ENCODE measurements at places on chromosomes 3 and 15.
A peak's percentile ranks its signal among the peaks of the same experiment; 100 is the strongest.

DNA sequence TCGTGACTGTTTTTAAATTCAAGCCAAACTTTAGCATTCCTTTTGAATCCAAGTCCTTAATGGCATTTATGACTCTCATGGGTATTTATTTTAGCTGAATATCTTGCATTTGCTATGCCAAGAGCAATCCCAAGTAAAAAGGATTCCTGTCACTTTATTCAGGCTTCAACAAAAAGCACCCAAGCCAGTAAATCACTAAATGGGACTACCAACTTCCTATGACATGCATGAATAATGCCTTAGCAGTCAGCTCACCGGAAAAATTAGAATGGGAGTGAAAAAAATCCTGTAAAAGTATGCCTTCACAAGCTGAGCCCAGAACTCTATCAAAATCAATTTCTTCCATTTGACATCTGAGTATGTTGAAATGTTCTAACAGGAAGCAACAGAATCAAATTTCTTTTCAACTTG, 1297.9 kb downstream of the ROBO2 start:
- DNase-seq, result no peak

DNA sequence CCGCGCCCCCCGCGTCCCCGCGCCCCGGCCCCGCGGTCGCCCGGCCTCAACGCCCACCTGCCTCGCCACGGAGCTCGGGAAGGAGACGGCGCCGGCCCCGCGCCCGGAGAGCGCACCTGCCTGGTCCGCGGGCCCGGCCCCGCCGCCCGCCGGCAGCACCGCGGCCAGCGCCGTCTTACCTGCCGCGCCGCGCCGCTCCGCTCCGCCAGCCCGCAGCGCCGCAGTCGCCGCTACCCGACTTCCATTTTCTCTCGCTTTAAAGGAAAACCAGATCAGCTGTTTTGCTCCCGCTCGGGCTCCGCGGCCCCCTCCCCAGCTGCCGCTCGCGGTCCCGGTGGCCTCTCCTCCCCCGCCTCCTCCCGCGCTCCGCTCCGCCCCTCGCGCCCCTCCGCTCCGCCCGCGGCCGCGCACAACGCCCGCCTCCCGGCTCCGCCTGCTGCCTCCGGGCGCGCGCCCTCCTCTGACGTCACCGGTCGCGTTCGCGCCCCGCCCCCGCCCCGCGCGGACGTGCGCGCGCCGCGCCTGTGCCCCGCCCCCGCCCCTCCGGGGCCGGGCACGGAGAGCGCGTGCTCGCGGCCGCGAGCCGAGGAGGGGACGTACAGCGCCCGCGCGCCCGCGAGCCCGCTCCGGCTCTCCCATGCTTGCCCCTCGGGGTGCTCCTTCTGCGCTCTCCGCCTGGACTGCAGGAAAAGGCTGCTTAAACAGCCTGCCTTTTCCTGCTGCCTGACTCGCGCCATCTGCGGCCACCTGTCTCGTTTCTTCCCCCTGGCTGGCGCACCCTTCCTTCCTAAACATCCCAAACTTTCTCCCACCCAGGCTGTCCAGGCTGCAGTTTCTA, 159.8 kb upstream of the CHRNA7 start:
- DNase-seq, result peak; percentile 67

- DNase-seq, result no peak
Measured at GRCh38 chr15:85754989-85755388, 39.7 kb downstream of the KLHL25 start.

DNA sequence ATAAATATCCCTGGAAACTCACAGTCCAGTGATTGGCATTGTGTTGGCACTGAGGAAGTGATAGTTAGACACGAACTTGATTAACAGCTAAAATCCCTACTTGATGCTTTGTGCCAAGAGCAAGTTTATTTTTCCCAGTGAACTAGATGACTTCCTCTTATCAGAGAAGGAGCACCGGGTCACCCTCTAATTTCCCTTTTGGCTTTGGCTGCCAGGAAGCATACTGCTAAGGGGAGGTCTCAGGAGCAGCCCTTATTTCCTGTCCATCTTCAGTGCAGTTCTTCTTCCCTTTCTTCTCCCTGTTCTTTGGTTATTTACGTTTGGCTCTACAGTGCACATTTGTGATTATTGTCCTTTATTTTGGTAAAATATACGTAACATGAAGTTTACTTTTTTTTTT, 13.0 kb downstream of the FBLN2 start:
- DNase-seq, result no peak

DNA sequence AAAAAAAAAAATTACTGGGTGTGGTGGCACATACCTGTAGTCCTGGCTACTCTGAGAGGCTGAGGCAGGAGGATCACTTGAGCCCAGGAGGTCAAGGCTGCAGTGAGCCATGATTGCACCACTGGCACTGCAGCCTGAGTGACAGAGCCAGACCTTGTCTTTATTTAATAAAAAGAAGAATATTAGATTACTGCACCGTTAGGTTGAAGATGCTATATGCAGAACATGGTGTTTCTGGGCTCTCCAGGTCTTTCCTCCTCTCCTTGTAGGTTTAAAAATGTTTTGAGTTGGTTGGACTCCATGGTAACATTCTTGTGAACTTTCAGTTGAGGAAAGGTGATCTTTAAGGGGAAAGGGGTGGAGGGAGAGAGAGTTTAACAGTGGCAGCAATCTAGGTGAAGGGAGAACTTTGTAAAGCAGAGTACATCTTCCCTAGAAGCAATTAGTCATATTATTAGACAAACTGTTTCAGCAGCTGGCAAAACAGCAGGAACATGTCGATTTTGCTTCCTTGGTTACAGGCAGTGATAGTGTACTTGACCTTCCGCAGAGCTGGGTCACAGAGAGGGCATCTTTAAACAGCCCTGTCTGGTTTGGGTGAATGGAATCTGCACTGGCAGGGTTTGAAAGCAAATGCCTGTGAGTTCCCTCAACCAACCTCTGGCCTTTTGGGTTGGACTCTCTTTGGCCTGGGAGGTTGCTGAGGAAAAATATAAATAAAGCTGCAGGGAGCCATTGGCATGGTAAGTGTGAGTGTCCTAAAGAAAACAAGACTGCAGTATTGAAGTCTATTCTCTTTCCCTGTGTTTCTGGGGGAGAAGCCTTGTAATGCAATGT, 42.8 kb downstream of the NR2C2 start:
- no peak for DNase-seq

DNA sequence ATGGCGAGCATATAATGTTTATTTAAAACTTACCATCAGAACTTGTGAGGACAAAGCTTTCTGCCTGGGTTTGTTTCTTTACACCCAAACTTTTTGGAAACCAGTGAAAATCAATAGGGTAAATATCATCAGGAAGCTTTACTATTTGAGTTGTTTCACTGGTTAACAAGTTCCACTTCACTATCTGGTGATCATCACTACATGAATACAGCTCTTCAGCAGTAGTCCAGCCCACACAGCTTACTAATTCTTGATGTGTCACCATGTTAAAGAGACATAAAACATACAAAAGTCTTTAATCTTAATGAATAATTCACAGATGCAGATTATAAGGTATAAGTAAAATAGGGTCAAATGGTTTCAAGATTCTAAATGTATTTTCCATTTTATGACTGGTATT, 17.6 kb downstream of the IFT80 start:
- no peak for DNase-seq

DNA sequence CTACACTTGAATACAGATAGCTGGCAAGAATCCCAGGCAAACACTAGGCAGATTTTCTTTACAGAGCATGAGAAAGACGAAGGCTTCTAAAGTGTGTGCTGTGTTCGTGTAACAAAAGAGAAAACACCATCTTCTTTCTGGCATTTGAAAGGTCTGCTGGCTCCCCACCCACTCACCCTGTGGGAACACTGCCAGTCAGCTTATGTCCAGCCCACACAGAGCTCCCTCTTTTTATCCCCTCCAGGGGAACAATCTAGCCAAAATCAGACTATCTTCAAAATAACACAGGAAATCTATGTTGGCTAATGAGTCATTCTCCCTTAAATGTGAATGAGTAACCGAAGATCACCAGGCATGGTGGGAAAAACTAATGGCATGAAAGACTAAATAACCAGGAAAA, 45.6 kb upstream of the PAQR5 start:
- no peak for DNase-seq

GRCh38 chr15:61871926-61872522, 188.2 kb downstream of the VPS13C start:
- no peak for DNase-seq

DNA sequence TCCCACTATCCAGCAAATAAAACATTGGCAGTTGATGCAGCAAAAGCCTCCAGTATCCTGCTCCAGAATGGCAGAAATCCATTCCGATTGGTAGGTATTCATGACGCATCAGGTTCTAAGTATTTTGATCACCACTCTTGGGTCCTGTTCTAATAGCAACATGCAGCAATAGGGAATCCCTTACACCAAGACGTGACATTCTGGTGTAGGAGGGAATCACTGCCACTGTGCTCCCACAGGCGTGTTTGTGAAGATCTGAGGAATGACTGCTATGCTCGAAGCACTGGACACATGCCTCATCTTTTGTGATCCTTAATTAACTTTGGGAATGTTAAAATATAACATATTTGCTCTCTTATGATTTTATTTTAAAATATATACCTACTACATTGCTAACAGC, 552.9 kb downstream of the MECOM start:
- DNase-seq, result no peak

DNA sequence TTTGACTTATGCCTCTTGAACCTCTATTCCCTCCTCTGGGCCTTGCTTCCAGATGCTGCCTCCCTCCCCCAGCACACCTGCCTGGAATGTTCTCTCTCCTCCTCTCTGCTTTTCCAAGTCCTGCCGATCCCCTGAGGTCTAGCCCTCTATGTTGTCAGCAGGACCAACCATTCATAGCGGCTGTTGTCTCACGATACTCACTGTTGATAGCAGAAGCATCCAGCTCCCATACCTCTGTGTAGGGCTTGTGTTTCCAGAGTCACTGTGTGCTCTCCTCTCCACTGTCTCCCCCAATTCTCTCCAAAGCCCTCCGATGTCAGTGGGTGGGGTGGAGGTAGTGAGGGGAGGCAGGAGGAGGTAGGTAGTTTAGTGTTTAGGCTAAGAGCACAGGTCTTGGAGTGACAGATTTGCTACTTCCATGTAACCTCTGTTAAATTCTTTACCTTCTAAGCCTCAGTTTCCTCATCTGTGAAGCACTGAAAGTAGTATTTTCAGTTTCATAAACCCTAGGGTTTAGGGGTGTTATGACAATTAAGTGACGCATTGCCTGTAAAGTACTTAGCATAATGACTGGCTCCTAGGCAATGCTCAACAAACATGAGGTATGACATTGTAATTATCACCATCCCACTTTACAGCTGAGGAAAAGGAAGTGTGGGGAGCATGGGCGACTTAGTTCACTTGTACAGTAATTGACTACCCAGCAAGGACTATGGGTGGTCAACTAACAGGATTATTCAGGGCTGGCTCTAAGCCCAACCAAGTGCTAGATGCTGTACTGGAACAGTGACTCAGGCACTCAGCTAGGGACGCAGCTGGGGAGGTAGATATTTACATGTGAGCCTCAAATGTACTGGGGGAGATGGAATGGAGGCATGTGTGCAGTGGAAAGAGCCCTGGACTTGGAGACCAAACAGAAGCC, 122.8 kb downstream of the CACNA1D start:
- no peak for DNase-seq

- no peak for DNase-seq
Measured at GRCh38 chr3:80771085-80771484, 990.4 kb downstream of the GBE1 start.

DNA sequence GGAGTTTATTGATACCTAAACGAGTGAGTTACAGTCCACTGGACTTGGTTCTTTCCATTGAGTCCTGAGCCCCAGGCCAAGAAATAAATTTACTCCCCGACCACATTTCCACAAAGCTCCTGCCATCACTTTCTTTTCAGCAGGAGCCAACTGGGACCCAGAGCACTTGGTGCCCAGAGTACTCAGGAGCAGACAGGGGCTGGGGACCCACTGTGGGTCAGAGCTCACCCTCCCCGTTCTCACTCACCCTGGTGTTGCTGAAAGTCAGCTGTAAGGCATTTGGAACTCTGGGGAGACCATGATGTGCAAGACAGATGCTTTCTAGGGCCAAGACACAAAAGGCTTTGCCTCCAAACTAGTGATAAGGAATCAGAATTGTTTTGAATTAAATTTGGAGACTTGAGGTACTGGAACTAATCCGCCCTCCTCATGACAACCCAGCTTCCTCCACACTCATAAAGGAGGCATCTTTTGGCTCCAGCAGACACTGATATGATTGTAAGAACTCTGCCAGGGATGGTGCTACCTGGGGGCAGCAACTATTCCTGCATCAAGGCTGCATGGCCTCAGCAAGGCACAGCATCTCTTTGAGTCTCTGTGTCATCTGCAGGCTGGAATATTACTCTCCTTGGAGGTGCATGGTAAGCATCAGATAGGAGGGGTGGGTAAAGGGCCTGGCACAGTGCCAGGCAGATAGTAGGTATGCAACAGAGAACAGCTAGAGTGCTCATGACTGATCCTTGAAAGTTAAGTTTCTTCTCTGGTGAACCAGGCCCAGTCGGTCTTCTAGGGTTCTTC, 7.3 kb upstream of the CAMK1 start:
- no peak for DNase-seq

DNA sequence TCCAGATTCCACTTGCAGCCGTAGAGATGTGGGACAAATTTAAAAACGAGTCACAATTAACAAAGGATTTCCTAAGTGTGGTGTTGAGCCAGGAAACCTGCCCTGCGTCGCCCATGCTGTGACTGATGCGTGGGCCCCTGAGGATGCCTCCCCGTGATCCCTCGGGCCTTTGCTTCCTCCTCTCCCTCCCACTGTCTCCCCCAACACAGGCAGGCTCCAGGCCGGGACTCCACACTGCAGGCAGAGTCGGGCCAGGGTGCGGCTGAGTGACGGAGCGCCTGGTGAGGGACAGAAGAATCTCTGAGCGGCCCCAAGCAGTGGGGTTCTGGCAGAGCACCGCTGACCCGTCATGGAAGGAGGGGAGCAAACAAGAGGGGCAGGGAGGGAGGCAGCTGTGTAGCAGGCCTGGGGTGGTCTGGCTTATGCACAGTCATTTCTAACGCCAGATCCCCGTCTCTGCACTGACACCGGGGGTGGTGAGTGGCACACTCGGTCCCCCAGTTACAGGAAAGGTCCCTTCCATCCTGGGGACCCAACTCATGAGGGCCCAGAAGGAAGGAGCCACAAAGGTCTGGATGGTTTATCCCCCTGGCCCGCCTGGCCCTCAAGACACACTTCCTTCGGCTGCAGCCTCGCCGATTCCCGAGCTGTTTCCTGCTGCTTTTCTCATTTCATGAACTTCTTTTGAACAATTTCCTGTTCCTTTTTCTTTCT, 91.0 kb downstream of the XXYLT1 start:
- DNase-seq, result no peak

- no peak for DNase-seq
Measured at GRCh38 chr15:48609486-48609885, 36.0 kb downstream of the FBN1 start.

GRCh38 chr3:74106925-74107324, 482.2 kb upstream of the PDZRN3 start:
- DNase-seq, result no peak

Measured in activated CD8-positive, alpha-beta memory T cell treated with anti-CD3 and anti-CD28 coated beads for 4 hours (primary cell).